ENCODE measurements at places on chromosomes 11 and 22.

- no peak for DNase-seq
These were observed 105.6 kb upstream of the TBCEL start for GRCh38 chr11:120918257-120918656.

DNA sequence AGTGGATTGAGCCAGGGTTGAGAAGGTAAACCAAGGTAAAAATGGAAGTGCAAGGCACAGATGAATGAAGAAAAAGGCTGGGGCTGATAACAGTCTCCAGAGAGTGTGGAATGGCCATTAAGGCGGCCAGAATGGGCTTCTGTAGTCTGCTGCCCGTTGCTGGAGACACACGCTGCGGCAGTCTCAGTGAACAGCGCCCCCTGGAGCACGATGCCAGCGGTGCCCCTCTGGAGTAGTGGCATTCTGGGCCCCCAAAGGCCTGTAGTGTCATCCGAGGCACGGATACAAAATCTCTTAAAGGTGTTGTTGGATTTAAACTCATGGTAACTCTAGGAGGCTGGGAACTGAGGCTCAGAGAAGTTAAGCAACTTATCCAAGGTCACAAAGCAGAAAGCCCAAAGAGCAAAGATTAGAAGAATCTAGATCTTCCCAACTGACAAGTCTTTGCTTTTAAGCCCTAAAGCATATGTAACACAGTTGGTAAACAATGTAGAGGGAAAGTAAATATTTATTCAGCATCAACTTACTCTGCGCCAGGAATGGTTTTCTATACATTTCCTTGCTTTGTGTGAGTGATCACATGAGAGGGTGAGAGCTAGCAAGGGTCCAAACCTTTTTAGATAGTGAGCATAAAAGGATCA, 18.2 kb downstream of the KCNJ1 start:
- DNase-seq: peak; percentile 65

- no peak for DNase-seq
These were observed 3.0 kb upstream of the SEC14L3 start for GRCh38 chr22:30474683-30475424.

GRCh38 chr11:17233101-17233500, 25.3 kb upstream of the PIK3C2A start:
- DNase-seq: no peak

DNA sequence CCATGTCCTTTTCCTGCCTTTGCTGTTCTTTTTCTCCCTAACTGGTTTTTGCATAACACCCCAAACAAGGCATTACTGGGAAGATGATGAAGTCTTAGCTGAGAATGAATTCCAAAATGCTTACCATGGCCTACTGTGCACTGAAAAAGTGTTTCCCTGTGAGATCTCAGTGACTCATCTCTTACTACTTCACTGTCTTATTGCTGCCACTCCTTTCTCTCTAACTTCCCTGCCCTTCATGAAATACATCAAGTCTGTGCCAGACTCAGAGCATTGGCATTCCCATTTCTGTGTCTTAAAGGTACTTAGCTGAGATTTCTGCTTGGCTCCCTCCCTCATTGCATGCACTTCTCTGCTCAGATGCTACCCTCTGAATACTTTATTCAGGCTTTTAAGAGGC, 49.1 kb upstream of the MUC15 start:
- no peak for DNase-seq

DNA sequence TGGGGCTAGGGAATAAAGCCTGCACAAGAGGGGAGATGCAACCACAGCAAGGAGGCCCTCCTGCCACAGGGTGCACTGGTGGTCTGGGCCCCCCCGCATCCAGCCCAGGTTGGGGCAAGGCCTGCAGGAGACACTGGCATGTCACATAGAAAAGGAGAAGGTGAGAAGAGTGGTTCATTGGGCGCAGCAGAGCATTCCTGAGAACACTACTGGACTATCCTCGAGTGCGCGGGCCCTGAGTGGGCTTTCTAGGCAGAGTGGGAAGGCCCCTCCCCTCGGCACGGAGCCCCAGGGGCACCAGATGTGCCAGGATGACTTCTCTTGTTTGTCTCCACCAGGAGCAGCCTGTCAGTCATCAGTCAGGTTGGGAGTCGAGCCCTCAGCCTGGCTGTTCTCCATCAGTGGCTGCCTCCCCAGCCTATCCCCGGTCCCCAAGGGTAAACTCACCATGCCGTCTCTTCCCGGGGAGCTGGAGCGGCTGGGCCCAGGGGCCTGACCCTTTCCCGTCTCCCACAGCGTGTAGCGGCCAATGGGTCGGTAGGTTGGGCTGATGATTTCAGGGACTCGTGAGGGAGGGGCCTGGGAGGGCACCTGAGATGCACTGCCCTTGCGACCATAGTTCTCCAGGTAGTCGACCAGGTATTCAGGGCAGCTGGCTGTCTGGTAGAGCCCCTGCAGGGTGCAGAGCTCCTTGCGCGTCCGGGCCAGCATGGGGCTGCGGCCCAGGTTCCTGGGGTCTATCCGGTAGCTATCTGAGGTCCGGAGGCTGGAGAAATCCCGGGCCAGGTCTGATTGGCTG, 9.0 kb downstream of the USP2 start:
- no peak for DNase-seq

DNA sequence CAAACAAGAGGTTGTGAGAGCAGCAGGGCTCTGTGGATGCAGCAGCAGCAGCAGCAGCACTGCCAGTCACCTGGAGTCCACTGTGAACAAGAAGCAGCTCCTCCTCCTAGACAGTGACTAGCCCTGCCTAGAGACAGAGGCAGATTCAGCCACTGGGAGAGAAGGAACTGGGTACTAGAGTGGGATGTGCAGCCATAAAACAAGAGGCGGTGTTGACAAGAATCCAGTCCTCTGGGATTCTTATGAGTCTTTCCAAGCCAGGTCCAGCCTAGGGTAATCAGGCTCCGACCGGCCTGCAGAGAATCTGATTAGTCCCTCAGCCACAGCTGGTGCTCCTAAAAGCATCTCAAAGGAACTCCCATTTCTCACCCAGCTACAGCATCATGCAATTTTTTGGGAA, 83.9 kb upstream of the USP47 start:
- no peak for DNase-seq

GRCh38 chr11:43892851-43893250, 12.2 kb downstream of the ALKBH3 start:
- DNase-seq: no peak

DNA sequence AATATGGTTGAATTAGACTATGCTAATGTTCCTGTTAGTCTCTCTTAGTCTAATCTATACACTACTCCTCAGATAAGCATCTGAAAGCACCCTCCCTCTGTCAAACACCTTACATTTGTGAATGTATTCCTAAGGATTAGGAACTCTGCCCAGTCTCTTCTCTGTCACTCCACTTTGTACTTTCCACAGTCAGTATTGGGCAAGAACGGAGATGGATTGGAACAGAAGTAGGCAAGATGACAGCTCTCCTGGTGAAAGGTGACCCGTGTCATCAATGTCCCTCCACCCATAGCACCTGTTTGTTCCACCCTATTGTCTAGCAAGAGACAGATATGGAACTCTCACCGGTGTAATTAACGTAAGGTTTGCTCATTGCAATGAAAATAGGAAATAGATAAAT, 613.8 kb downstream of the CNTN5 start:
- DNase-seq: no peak

DNA sequence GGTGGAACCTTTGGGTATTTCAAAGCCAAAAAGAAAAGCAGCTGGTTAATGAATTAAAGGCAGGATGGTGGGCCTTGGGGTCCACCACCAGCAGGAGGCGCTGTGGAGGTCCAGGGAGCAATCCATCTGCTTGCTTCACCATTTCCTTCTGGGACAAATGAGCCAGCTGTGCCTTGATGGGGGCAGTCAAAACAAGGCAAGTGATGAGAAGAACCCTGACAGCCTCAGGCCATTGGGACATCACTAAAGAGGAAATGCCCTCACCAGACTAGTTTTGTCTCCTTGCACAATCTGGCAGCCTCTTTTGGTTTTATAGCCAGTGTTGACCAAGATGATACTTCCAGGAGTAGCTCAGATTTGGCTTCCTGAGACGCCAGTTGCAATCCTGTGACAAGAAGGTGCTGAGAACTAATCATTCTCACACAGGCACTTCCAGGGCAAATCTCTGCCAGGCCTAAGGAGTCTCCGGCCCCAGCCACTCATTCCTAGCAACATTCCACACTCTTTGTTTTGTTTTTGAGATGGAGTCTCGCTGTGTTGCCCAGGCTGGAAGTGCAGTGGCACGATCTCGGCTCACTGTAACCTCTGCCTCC, 38.2 kb upstream of the WEE1 start:
- DNase-seq: peak; percentile 80

DNA sequence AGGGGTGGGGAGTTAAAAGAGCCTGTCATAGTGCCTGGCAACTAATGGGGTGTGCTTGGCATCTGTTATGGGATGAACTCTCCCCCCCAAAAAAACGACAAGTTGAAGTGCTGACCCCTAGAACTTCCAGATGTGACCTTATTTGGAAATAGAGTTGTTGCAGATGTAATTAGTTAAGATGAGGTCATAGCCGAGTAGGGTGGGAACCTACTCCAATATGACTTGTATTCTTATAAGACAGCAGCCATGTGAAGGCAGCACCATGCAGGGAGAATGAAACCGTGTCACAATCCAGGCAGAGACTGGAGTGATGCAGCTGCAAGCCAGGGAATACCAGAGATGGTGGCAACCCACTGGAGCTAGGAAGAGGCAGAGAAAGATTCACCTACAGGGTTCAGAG, 394.5 kb downstream of the TENM4 start:
- DNase-seq: no peak

- no peak for DNase-seq
These were observed 99.9 kb upstream of the TBCEL start for GRCh38 chr11:120923866-120924508.

DNA sequence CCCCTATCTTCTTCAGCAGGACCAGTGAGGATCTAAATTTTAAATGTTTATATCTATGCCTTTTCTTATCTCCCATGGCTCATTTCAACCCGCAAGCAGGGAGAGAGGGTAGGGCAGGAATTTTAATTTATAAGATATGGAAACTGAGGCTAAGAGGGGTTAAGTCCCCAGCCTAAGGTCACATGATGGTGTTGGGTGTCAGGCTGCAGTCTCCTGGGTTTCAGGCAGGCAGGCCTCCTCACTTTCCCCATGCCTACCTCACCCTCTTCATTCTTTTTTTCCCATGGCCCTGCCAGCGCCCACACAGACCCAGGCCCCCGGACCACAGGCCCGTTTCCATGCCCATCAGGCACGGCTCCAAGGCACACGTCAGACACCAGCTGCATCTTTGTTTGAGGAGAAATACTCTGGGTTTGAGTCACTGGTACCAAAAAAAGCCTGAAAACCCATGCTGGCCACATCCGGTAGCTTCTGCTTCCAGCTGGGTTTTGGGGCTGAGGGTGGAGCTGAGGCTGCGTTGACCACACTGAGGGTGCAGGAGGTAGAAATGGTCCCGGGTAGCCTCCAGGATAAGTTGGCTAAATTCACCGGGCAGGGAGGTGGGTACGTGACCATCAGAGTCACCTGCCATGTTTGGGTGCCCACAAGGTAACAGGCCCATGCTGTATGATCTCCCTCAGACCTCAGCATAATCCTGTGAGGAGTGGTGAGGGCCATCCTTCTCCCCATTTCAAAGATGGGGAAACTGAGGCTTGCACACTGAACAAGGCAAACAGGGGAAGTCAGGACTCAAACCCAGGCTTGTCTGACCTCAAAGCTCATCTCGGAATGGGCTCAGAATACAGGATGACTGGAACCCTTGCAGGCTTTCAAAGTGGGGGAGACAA, 7.5 kb downstream of the CRYBB1 start:
- peak; percentile 45 for DNase-seq

GRCh38 chr22:19174106-19175025, 4.2 kb downstream of the SLC25A1 start:
- no peak for DNase-seq

GRCh38 chr11:11036848-11037732, 179.2 kb upstream of the ZBED5 start:
- peak; percentile 27 for DNase-seq

- DNase-seq: no peak
These were observed 15.0 kb downstream of the KCNE3 start for GRCh38 chr11:74452366-74452765.

GRCh38 chr11:114762408-114762807, 84.1 kb downstream of the NXPE2 start:
- DNase-seq: no peak

- DNase-seq: no peak
These were observed 22.6 kb upstream of the IRAG1 start for GRCh38 chr11:10716122-10716521.

DNA sequence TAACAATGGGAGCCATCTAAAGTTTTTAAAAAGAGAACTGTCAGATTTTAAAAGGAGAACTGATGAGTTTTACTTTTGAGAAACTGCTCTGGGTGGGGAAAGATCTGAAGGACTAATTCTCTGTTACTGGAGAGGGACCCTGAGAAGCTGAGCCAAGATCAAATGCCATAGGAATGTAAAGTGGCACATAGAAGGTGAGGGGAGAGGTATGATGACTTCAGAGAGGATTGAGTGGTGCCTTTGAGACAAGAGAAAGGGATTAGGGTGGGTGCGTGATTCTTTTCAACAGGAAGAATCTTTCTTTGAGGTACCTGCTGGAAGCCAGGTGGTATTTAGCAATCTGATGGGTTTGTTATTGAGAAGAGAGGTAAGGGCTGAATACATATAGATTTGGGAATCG, 9.0 kb downstream of the CRKL start:
- no peak for DNase-seq

DNA sequence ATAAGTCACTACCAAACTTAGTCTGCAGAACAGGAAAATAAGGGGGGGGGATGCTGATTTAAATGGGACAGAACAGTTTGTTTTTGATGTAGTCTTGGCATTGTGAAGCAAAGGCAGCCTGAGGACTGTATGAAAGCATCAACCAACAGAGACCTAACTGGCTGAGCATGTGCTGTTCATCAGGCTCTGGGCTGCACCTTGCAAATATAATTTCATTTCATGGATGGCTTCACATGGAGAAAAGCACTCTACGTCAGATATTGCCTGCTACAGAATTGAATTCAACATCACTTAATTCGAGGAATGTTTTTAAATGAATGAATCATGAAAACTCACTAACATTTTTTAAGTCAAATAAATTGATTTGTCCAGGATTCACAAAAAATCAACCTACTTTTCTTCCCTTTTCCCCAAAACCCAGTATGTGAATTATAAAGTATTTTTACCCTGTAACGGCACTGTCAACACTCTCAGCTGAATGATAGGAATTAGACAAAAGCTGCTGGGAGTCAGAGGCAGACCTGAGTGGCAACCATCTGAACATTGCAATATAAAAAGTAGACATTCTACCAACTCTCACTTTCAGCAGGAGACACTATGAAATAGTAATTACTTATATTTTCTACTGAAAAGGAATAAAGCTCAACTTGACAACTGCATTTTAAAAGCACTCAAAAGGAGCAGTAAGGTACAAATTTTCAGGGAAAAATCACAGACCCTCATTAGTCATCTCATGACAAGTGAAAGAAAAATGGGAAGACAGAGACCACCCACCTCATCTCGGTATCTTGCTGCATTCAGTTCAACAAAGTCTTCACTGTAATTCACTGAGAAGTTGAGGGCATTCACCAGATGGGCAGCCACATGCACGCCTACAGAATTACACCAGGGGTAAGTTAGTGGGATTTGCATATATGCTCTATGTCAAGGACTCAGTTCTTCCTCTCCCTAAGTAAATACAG, 47.5 kb downstream of the NOX4 start:
- DNase-seq: no peak

GRCh38 chr11:115678942-115679341, 174.7 kb upstream of the CADM1 start:
- no peak for DNase-seq

- peak; percentile 42 for DNase-seq
These were observed 30.7 kb downstream of the SCUBE2 start for GRCh38 chr11:9060700-9061111.
